ENCODE measurements at places on chromosomes 4 and X.

GRCh38 chr4:89254847-89255246, 52.8 kb downstream of the GPRIN3 start:
- DNase-seq = no peak

DNA sequence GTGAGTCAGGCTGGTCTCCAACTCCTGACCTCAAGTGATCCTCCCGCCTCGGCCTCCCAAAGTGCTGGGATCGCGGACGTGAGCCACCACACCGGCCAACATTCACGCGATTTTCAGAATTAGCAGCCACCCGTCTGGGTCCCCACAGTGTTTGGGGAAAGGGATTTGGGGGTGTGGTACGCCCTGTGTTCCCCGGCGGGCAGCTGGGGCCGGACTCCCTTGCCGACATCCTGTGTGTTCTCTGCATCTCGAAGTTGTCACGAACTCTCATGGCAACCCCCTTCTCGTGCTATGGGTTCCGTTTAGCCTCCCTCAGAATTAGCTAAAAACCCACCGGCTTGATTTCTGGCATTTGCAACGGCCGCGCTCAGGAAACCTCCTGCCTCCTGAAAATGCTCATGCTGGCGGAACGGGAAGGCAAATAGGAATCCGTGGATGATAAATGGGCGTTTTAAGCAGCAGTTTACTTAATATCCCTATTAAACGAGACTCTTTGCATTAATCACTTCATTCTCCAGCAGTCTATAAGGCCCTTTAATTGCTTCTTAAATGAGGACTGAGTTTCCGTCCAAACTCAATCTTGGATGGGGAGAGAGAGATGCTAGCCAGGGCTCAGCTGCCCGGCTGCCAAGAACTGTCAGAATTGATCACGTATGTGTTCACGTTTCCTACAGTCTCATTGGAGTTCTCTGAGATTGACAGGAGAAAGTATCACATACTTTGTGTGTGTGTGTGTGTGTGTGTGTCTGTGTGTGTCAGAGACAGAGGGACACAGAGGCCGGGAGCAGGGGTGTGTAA, 78.9 kb upstream of the PPP2R3B start:
- no peak for DNase-seq

DNA sequence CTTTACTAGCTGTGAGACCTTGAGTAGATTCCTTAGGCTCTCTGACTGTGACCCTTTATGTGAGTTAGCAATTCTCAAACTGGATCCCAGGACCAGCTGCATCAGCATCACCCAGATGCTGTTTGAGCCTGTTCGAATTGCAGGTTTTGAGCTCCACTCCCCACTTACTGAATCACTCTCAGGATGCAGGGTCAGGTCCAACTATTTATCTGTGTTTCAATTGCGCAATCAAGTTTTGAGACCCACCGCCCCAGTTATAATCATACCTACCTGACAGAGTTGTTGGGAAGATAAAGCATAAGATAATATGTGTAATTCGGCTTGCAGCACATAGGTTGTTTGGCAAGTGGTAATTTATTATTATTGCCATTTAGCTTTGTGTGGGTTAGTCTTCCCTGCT, 155.8 kb upstream of the DGKK start:
- no peak for DNase-seq

DNA sequence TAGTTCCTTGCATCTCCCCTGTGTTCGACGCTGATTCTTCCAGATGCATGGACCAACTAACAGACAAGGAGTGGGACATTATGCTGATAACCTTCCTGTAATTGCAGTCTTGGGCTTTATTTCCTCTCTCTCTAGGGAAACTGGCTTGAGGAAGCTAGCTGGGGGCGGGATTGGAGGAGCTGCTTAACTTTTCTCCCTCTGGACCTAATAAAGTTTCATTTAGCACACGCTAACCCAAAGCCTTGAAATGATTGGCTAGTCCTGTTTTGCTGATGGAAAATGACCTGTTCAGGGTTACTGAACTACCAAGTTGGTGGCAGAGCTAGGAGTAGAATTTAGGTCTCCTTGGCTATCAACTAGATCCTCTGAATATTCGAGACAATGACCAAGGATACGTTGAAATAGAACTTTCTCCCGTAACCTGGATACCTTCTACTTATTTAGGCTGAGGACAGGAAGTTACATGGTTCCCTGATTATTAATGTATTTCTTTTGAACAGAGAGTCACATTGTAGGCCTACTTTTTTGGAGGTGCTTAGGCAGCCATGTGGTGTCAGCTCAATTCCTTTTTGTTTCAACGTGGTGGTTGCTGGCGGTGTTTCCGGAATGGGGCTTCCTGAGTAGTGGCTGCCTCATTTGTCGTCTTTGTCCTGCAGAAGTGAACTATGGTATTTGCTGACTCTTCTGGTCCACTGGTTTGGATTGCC, 2.0 kb downstream of the PGK1 start:
- no peak for DNase-seq

GRCh38 chr4:184684491-184685189, 35.1 kb downstream of the PRIMPOL start:
- no peak for DNase-seq

- DNase-seq = no peak
Observed at GRCh38 chr4:62622089-62622488, 1422.0 kb downstream of the ADGRL3 start.

GRCh38 chrX:72621625-72622485, 49.2 kb upstream of the HDAC8 start:
- no peak for DNase-seq

GRCh38 chr4:95651891-95652290, 103.1 kb upstream of the UNC5C start:
- DNase-seq = no peak

- DNase-seq = no peak
Observed at GRCh38 chr4:66927937-66928336, 617.4 kb downstream of the CENPC start.

GRCh38 chrX:13803116-13803515, 13.8 kb downstream of the GPM6B start:
- no peak for DNase-seq

- no peak for DNase-seq
Observed at GRCh38 chr4:182289809-182290208, 46.6 kb downstream of the TENM3 start.

DNA sequence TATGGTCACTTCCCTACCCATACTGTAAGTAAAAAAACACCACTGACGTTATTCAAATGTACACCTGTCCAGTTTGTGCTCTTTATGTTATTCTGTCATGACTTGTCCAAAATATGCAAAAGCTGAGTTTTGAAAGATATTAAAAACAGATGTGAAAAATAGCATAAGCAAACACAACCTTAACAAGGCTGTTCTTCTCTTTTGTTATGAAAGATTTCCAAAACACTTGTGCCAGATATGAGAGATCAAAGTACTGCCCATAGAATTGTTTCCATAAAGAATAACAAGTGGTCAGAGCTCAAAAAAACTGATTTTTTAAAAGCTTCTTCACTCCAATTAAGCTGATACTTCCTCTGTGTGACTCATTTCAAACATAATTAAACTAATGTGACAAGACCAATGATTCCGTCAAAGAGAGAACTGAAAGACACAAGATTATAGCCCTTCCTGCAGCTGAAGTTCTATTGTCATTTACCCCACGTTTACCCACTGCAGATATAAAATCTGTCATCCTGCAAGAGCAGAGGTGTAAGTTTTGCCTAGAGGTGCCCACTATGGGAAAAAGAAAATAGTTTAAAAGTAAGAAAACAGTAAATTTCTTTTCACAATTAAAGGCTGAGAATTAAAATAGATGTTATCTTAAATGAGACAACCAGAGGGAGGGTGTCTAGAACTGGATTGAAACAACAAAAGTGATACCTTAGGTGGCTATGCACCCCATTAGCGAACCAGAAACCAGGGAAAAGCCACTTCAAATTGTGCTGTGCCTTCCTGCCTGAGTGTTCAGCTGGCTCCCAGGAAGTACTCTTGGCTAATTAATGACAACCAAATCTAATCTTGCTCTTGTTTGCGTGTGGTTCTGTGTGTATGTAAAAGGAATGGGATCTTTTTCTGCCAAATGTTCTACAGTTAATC, 30.1 kb downstream of the RASSF6 start:
- DNase-seq = no peak

DNA sequence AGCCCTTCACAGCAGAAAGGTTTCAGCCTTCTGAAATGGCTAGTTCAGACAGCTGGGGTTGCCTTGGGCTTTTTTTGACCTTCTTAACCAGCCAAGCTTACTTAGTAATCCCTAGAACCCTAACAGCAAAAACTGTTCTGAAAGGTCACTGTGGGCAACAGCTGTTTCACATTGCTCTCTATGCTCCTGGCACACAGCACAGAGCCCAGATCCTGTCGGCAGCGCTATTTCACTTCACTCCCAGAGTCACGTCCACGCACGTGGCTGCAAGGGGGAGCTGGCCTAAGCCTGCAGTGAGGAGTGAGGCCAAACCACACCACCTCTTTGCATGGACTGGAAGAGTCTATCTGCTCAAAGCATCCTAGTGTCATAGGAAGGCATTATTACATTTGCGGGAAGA, 32.0 kb upstream of the STS start:
- no peak for DNase-seq

DNA sequence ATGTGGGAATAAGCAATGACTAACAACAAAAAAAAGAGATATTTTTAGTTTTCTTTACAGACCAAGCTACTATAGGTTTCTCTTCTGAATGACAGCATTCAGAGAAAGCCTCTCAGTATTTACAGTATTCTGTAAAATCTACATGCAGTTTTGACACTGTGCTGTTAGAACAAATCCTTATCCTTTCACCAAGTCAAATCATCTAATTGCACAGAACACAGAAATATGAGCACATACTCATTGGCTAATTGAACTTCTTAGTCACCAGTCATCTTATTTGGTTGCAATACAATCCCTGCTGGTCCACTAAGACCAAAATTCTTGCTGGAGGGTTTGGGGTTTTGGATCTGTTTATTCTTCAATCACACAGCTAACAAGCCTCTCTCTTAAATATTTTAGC, 5.7 kb downstream of the ACOT9 start:
- no peak for DNase-seq

DNA sequence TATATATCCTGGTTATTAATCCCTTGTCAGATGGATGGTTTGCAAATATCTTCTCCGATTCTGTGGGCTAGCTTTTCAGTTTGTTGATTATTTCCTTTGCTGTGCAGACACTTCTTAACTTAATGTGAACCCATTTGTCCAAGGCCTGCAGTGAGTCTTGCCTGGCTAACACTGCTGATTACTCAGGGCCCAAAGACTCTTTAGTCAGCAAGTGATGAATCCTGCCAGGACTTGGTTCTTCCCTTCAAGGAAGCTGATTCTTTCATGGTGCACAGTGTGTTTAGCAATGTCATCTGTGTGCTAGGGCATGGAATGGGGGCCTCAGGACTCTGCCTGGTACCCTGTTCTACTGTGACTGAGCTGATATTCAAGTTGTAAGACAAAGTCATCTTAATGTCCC, 81.8 kb upstream of the TEX13A start:
- no peak for DNase-seq

DNA sequence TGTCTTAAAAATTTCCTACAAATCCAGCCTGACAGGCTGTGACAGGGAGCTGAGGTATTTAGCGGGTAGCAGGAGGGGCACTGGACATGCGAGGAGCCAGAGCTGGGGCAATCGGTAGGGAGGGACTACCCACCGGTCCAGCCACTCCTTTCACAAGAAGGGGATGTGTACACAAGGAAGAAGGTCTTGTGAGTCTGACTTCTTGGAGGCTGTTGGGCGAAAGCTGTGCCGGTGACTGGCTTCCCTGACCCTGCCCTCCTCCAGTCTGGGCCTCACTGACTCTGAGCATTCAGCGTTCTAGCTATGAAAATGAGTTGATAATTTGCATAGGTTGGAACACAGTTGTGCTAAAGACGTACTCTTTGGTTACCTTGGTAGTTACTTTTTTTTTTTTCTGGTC, 12.7 kb upstream of the CXCL8 start:
- no peak for DNase-seq

GRCh38 chr4:176499518-176499917, 179.8 kb downstream of the SPCS3 start:
- no peak for DNase-seq

- DNase-seq = no peak
Observed at GRCh38 chr4:53012738-53013137, 150.6 kb downstream of the RASL11B start.

DNA sequence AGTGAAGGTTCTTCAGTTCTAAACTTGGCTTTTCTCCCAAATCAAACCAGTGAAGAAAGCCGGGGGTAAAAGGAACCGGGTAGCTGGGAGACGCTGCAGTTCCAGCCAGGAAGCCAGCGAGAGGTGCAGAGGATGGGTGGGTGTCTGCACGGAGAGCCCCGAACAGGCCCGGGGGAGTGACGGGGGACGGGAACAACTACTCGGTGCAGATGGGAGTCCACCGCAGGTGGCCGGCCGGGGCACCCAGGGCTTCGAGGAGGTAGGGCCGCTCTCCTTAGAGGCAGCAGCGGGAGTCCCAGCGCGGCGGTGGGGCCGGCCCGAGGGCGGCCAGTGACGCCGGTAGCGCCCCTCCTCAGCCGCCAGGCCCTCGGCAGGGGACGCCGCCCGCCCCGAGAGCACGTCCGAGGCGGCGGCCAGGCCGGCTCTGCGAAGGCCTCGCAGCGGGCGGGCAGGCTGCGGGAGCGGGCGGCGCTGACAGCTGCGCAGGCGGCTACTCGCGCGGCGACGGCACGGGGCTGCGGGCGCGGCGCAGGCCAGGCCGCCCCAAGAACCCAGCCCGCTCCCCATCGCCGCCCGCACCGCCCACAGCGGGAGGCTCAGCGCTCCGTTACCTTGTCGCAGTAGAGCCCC, 449 bp downstream of the FBXL5 start:
- no peak for DNase-seq

GRCh38 chr4:150217192-150217591, 138.9 kb downstream of the DCLK2 start:
- peak; percentile 81 for DNase-seq

- no peak for DNase-seq
Observed at GRCh38 chr4:88674979-88675378, 22.6 kb downstream of the NAP1L5 start.

GRCh38 chr4:10140866-10141759, 24.5 kb upstream of the WDR1 start:
- no peak for DNase-seq

DNA sequence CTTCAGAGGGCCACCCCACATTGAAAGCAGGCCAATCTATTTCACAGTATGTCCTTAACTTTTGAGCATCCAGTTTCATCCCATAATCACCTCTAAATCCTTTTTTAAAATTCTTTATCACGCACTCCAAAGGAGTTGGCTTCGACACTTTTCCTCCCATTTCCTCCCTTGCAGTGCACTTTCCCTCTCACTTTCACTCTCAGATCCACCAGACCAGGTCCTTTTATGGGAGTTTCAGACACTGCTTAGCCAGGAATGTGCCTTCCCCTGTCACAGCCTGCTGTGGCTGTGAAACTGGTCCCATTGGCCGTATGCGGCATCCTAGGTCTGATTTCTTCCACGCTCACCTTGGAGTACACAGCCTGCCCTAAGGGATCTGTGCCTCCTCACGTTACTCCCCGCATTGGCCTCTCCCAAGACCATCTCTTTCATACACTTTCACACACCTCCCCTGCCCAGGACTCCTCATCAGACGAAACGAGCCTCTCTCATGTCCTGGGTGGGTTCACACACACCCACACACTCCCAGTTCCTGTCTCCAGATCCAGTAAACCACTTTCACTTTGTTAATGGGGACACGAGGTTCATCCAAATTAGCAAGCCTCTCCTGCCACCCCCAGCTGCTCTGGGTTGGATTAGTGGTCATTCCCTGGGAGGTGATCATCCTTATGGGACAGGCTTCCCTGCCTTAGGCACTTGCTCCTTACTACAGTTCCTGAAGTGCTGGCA, 10.0 kb upstream of the RHOXF2B start:
- DNase-seq = no peak

- peak; percentile 79 for DNase-seq
Observed at GRCh38 chr4:180828455-180829018, 1414.7 kb upstream of the TENM3 start.
